Tibial nerve (tissue), 4 donors: ENCODE measurements at places on chromosomes 6 and 20.

DNA sequence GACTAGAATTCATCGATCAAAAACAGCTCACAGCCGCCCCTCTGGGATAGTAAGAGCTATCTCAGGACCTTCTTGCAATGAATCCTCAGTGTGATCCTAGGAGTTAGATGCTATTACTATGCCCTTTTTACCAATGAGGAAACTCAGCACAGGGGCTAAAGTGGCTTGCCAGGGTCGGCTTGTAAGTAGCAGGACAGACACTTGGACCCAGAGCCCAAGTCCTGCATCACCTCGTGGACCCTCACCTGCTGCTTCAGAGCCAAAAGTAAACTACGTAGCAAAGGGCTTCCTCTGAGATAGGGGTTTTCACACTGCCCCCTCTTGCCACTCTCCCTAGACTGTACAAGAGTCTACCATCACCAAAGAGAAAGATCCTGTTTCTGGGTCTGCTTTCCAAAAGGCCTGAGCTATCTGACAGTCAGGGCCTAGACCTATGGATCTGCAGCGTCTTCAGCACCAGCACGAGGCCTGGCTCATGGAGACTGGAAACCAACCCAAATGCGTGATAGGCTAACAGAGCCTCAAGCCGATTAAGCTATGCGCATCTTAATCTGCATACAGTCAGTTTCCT, 172.3 kb downstream of the ANKRD60 start:
- DNase-seq: no peak

DNA sequence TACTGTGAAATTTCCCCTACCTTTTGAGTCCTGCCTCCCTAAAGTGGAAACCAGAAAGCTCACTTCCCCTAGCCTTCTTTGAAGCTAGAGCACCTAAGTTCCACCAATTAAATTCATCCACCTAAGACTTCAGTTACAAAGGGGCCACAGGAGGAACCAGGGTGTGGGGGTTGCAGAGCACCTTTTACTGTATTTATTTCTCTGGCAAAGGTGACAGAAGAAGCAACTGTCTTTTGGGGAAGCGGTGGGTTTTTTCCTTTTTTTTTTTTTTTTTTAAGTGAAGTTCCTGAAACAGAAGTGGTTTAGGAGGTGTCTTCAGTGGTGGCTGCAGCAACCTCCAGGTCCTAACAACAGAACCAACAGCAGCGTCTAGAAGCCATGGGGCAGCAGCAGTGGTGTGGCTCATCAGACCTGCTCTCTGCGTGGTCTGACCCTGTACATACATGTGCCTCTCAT, 13.1 kb downstream of the PSMB9 start:
- no peak for DNase-seq

DNA sequence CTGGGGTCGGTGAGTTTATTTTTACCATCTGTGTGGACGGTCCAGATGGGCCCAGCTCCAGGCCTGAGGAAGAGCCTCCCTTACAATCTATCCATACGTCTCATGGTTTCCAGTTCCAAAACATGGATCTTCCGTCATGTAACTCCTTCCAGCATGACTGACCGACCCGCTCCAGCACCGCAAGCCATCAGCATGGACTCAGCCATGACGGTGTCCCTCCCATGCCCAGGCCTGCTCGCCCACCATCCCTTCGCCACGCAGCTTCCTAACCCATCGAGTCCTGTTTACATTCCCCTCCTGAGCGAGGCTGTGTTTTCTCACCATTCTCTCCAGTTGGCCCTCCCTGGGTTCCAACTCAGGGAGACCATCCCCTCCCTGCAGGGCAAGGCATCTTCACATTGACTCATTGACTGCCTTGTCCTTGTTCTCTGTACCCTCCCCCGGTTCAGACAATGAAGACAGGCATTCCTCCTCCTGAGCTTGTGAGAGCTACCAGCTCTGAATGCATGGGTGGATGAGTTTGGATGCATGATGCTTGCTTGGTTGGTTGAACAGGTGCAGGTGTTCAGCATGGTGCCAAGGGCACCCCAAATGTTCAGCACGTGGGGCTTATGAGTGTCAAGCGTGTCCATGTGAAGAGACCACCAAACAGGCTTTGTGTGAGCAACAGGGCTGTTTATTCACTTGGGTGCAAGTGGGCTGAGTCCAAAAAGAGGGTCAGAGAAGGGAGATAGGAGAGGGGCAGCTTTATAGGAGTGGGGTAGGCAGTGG, 235.8 kb downstream of the SMOC2 start:
- no peak for DNase-seq

DNA sequence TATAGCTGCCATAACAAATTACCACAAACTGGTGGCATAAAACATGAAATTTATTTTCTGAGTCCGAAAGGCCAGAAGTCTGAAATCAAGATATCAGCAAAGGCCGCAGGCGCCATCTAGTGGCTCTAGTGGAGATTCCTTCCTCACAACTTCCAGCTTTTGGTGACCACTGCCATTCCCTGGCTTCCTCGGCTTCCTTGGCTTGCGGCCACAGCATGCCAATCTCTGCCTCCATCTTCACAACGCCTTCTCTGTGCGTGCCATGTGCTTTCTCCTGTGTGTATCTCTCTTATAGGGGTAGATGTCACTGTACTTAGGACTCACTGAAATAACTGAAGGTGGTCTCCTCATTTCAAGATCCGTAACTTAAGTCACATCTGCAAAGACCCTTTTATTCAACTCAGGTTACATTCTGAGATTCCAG, 5.4 kb upstream of the PLAGL1 start:
- DNase-seq: no peak

DNA sequence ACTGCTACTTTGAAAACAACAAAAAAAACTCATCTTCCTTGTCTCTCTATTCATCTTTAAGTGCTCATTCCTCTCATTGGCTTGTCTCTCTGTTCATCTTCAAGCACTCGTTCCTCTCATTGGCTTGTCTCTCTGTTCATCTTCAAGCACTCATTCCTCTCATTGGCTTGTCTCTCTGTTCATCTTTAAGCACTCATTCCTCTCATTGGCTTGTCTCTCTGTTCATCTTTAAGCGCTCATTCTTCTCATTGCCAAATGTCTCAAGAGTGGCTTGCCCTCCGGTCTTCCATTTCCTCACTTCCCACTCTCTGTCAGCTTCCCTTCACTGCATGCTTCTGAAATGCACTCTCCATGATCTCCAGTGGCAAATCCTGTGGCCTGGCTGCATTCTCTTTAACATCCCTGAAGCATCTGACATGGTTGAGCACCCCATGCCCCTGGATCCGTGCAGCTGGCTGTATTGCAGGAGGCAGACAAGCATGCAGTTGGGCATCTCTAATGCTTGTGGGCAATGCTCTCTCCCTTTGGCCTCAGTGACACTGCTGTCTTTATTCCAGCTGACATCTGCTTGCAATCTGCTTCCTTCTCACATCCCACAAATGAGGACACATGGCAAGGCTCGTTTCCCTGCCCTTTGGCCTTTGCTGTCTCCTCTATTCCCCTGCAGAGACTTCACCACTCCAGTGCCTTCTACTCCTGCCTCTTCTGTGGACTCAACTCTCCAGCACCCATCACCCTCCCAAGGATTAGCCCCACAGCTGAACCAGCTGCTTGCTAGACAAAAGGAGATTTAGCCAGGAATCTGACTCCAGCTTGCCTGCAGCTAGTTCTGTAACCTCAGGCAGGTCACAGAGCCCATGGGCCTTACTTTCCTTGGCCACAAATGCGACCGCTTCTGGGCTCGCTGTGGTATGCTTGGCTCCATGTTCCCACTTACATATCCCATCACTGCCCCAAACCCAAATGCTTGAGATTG, 143.2 kb upstream of the SNX9 start:
- no peak for DNase-seq

GRCh38 chr6:41335943-41336342, 535 bp downstream of the NCR2 start:
- no peak for DNase-seq

GRCh38 chr6:5337573-5337972, 76.3 kb downstream of the FARS2 start:
- DNase-seq: no peak
